ENCODE measurements at places on chromosomes 7 and 10. TPM values are rescaled to one million over a fixed set of nuclear protein-coding genes. Genes with fewer than 3 reads are reported as not detected.

GRCh38 chr7:34991938-34992840 is 45.1 kb downstream of the DPY19L1 start:
- no peak for DNase-seq

- DNase-seq = no peak
Observed at GRCh38 chr10:26090026-26090425, 126.5 kb upstream of the GAD2 start.

- DNase-seq = no peak
Observed at GRCh38 chr7:103991406-103991805, 1.9 kb upstream of the RELN start.

DNA sequence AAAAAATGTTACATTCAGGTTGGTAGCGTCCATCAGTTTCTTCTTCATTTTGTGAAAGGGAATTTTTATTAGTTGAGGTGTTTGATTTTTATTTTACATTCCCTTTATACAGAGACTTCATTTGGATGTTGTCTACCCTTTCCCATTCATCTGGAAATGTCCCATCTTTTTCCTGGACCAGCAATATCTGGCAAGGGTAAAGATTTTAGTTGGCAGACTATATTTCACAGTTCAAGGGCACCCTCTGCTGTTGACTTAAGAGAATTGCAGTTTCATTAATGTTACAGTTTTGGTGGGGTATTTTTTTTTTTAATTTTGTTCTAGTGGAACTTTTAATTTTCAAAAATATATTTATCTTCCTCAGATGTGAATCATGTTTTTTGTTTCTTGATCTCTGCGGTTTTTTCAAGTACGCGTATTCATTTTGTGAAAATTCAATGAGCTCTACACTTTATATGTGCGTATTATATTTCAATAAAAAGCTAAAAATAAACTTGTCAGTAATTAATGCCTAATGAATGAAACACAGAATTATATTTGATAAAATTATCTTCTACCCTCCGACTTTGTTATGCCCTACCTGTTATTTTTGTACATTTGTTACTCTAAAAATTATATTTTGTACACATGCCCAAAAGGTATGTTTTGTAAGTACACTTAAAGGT is 97.9 kb upstream of the KLF14 start:
- no peak for DNase-seq

DNA sequence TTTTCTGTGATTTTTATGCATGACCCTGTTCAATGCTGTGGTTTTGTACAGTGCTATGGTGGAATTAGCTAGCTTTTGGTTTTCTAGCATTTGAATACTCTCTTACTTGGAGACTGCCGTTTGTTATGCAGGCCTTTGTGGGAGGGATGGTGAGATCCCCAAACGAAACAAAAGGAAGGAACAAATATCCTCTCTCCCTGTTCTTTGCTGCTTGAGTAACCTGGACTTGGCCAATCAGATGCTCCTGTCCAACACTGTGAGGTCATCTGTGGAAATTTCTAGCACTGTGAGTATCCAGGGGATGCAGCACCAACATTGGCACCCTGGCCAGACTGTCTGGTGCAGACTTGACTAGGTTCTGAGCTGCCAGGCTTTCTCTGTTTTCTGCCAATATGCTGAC is 314.4 kb downstream of the ANKRD30A start:
- DNase-seq = no peak

GRCh38 chr10:6269432-6269831 is 66.7 kb downstream of the PFKFB3 start:
- DNase-seq = no peak

GRCh38 chr10:5741276-5741675 is 56.6 kb downstream of the TASOR2 start:
- no peak for DNase-seq

MSMB gene
- not detected for total RNA-seq

- no peak for DNase-seq
Observed at GRCh38 chr7:133571076-133571475, 318.2 kb downstream of the EXOC4 start.

GRCh38 chr10:100340948-100341847 is 5.8 kb upstream of the SCD start:
- peak; percentile 79 for DNase-seq

- no peak for DNase-seq
Observed at GRCh38 chr7:11767148-11767547, 64.8 kb downstream of the THSD7A start.

DNA sequence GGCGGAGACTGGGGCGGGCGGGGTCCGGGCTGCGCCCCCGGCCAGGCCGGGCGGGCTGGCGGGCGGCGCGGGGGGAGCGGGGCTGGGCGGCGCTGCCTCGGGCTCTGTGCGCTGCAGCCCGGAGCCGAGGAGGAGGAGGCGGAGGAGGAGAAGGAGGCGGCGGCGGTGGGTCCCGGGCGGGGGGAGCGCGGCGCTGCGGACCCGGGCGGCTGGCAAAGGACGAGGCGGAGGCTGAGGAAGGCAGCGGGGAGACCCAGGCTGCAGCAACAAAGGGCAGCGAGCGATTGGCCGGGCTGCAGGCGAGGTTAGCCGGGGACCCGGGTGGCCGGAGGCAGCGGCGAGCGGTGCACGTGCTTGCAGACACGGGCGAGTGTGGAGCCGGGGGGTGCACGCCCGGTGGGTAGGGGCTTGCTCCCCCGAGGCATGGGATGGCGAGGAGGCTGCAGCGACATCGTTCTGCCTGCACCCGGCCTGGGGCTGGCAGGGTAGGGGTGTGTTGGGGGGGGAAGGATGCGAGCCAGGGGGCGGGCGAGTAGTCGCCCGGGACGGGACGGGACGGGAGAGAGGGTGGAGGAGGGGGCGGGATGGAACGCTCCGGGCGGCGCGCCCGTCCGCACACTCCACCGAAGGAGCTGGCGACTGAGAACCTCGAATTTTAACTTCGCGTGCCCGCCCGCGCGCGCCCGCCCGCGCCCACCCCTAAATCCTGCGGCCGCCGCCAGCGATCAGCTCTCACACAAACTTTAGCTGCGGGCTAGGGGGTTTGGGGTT is 844 bp upstream of the KAT6B start:
- peak; percentile 60 for DNase-seq

- no peak for DNase-seq
Observed at GRCh38 chr7:103679151-103680132, 233.4 kb upstream of the SLC26A5 start.

AGR3 gene
- total RNA-seq = not detected

ZNF239 gene
- 9.2 TPM for total RNA-seq

GRCh38 chr10:30219971-30220751 is 128.9 kb downstream of the MTPAP start:
- DNase-seq = peak; percentile 59

PNLIPRP2 gene
- not detected for total RNA-seq

DNA sequence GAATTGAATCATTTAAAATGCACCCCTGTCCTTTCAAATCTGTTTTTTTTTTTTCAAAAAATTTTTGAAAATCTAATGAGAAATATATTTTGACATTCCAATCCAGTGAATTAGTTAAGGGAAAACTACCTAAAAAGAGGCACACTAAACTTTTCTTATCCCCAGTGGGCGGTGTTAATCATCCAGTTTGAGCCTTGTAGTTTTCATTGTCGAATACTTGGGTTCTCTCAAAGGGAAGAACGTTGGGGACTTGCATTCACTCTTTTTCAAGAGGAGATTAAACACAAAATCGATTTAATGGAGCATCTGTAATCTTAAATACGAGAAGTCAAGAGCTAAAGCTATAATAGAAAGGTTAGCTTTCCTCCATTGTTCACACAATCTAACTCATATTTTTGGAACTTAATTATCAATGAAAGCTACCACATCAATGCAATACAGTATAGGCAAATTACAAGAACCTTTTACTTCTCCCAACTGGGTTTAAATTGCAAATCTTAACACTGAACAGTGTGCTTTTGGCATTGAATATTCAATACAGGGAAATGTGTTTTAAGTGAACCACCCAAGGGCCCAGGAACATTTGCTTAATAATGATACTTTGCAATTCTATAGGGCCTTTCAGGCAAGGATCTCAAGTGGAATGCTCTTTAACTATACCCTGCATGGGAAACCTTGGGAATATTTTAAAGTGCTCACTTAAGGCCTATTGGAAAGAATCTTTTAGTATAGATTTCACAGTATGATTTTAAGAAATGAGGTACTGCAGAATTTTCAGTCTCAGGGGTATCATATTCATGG is 13.1 kb upstream of the SP8 start:
- no peak for DNase-seq

DNA sequence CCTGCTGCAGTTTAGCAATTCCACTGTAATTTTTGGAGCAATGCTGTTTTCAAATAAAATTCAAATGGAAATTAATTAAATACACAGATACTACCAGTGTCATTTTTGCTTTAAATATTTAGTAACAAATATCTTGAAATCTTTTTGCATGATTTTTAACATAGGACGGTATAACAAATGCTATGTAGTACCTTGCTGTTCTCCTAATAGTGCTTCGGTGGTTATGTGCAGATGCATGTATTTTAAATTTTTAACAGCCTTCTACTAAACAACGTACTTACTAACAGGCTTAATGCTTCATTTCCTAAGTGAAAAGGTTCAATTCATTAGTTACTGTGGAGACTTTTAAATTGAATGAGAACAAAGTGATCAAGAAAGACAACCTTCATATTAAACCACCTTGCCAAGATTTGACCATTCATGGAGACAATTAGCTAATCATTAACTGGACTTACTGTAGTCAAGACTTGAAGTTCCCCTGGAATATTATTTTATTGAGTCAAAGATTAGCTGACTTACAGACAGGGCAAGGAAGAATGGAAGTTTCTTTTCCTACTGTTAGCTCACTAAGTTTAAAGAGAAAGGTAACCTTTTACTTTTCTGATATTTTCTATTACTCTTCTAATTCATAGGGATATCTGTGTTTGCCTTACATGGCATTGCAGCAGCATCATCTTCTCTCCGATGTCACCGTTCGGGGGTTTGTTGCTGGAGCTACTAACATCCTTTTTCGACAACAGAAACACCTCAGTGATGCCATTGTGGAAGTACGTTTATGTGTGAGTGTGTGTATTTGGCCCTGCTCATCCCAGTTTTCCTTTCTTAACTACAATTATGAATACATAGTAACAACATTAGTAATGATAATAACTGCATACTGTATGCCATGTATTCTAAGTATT is 74.3 kb downstream of the AVL9 start:
- DNase-seq = no peak

DNA sequence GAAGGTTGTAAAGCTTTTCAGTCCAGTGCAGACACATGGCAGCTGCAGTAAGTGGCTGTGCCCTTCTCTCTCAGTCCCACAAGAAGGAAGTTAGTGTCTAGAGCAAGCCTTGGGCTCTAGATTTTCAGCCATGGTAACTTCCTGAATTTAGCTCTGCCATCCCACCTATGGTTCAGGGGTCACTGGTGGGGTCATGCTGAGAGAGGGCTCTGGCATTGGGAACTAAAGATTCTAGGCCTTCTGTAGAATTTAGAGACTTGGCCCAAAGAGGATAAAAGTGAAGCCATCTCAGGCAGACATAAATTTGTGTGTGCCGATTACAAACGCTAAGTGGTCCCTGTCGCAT is 113.5 kb downstream of the COL13A1 start:
- DNase-seq = no peak

GRCh38 chr10:69575164-69575722 is 2.0 kb upstream of the NEUROG3 start:
- DNase-seq = no peak

DNA sequence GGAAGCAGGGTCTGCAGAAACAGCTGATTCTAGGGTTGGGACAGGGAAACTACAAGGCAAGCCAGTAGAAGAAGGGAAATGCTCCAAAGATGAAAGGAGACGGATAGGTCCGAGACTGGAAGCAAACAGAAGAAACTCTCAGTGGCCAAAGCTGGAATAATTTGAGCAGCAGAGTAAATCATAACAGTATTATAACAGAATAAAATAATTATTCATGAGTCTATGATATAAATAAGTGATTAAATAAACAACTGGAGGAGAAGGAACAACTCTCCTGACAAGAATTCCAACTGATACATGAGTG is 27.6 kb downstream of the EZH2 start:
- no peak for DNase-seq

DNA sequence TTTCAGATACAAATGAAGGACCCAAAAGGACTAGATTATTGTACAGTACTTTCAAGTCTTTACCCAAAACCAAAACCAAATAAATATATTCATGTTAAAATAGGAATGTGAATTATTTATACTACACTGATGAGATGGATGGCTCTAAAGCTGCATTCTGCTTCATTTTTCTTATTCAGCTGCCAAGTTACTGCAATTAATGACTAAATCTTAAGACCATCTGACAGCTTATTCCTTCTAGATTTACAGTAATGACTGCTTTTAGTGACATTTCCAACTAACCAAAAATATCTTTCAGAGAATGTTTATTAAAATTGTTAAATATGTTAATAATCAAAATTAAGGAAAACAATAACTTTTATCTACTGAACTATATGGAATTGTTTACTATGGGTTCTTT is 20.9 kb downstream of the ENKUR start:
- no peak for DNase-seq

COL1A2 gene
- 218 TPM for total RNA-seq

NRG3 gene
- not detected for total RNA-seq

DNA sequence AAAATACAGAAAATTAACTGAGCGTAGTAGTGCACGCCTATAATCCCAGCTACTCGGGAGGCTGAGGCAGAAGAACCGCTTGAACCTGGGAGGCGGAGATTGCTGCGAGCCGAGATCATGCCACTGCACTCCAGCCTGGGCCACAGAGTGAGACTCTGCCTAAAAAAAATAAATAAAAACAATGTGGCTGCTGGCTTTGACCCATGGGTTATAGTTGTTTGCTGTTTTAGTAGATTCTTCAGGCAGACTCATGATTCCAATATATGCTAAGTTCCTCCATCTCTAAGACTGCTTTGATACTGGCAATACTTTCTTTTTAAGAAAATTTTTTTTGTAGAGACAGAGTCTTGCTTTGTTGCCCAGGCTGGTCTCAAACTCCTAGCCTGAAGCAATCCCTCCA is 8.4 kb downstream of the OLAH start:
- DNase-seq = no peak

DNA sequence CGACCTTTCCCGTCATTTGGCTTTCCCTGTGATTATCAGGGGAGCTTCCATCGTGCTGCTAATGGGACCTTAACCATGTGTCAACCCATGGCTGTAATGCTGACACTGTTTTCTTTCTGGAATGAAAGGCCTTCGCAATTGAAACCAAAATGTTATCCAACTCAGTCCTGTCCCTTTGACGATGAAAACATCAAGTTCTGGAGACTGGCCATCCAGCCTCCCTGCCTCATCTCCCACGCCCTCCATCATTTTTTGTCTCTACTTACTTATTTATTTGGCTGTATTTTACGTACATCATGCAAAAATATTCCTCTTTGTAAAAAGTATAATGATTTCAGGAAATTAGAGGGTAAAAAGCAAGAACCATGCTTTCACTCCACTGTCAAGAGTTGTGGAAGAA is 69.8 kb downstream of the EGFR start:
- DNase-seq = no peak

All from MG63 (cell line).